ENCODE measurements at places on chromosomes 6 and 20. TPM values are rescaled to one million over a fixed set of nuclear protein-coding genes. Genes with fewer than 3 reads are reported as not detected.

- DNase-seq = no peak
These were observed 15.1 kb downstream of the AAR2 start for GRCh38 chr20:36251426-36251825.

DNA sequence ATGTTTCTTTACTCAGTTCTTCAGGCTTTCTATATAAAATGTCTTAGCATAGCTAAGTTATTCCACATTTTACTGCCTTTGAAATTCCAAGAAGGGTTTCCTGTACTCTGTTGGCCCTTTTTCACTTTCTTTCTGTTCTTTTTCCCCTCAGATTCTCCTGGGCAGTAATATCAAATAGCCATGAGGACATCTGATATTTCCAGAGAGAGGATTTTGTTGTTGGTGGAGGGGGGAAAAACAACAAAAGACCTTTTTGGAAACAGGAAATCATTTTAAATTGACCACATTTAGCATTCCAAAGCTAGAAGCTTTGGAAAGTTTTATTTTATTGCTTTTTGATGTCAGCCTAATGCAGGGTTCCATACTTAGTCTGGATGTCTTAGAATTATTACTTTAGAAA lies 445.4 kb downstream of the GJA1 start:
- no peak for DNase-seq

Gene MBOAT1
- total RNA-seq = 6.5 TPM

- no peak for DNase-seq
These were observed 105.3 kb upstream of the SUPT3H start for GRCh38 chr6:45483021-45483420.

DNA sequence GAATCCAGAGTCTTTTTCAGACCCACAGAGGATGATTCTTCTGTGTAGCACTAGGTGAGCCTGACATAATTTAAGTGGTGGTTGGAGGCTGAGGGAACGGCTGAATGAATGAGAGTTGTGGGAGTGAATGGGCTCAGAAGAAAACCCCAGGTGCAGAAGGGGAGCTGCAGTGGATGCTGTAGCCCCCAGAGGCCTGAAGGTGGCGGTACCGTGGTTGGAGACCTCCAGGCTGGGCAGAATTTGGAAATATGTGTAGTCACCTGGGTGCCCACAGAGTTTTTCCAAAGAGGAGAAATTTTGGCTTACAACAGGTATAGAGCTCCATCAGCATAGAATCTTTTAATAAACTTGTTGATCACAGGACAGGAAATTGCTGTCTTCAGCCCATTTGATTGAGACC lies 6.5 kb upstream of the RAET1G start:
- no peak for DNase-seq

DNA sequence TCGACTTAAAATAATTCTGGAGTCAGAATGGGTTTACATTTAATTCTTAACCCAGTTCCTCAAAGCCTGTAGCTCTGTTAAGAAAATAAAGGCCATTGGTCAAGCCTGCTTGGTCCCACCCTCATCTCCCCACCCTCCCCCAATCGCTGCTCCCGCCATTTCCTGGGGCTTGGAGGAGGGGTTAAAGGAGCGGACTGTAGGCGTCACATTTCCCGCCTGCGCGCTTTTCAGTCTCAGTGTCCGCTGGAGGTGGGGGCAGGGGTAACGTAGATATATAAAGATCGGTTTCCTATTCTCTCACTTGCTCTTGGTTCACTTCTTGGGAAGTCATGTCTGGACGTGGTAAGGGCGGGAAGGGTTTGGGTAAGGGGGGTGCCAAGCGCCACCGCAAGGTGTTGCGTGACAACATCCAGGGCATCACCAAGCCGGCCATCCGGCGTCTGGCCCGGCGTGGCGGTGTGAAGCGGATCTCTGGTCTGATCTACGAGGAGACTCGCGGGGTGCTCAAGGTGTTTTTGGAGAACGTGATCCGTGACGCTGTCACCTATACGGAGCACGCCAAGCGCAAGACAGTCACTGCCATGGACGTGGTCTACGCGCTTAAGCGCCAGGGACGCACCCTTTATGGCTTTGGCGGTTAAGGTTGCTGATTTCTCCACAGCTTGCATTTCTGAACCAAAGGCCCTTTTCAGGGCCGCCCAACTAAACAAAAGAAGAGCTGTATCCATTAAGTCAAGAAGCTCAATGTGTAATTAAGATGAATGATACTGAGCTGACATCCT lies 58.9 kb downstream of the TRIM38 start:
- DNase-seq = peak; percentile 95

- no peak for DNase-seq
These were observed 21.9 kb downstream of the MEP1A start for GRCh38 chr6:46815130-46815529.

GRCh38 chr6:100309174-100309573 lies 155.5 kb downstream of the SIM1 start:
- no peak for DNase-seq

GRCh38 chr6:52160472-52161104 lies 25.6 kb upstream of the IL17A start:
- no peak for DNase-seq

Gene BAG2
- total RNA-seq = 9.1 TPM

- no peak for DNase-seq
These were observed 3.9 kb downstream of the MAP7 start for GRCh38 chr6:136546331-136546730.

- peak; percentile 88 for DNase-seq
These were observed 18.9 kb downstream of the PCNA start for GRCh38 chr20:5100684-5101347.

GRCh38 chr20:45087814-45088213 lies 13.1 kb downstream of the KCNS1 start:
- DNase-seq = no peak

Gene GSTA3
- total RNA-seq = not detected

DNA sequence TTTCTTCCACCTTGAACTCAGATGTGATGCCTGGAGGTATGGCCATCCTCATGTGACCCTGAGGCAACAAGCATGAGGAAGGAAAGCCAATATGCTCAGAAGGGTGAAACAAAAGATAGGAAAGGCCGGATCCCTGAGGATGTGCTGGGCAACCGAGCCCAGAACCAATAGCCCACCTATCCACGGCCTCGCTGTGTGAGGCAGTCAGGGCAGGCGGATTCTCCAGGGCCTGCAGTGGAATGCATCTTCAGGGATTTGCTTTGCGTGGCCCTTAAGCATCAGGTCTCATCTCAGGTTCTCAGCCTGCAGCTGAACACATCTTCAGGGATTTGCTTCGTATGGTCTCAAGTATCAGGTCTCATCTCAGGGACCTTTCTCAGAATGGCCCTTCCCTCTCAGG lies 139.8 kb downstream of the ANKRD60 start:
- DNase-seq = no peak

DNA sequence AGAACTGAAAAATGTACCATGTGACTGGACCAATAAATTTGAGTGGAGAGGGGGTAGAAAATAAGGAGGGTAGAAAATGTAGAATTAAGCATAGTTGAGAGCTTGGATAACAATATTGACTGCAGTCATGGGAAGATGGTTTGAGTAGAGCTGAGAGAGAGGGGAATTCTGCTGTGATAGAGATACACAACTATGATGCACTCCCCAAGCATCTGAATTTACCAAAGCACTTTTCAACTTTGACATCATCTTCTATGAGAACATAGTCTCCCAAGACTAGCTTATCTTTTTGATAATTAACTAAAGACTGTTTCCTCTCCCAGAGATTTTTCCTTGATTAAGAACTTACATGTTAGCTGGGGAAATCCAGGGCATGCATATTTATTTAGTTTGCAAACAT lies 103.1 kb downstream of the TNFRSF21 start:
- DNase-seq = no peak

DNA sequence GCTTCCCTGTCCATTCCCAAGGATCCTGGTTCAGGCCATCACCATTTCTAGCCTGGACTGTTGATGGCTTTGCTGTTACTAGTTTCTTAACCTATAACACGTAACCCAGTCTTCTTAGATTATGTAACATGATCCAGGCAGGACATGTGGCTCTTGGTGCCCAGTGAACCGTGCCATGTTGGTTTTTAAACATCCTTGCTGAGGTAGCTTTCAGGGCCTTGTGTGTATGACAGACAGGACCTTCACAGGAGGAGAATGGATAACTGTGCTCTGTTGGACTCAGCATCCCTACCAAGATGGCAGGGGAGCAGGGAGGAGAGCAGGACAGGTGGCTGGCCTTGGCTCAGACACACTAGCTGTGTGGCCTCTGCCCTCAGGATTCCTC lies 46.8 kb downstream of the PANK2 start:
- peak; percentile 75 for DNase-seq

Gene BEND3
- total RNA-seq = 4.4 TPM

Gene TNFRSF21
- total RNA-seq = 2.3 TPM

- DNase-seq = no peak
These were observed 657.9 kb upstream of the HS3ST5 start for GRCh38 chr6:115000736-115001135.

Gene TP53TG5
- not detected for total RNA-seq

- no peak for DNase-seq
These were observed 38.6 kb downstream of the PRDM1 start for GRCh38 chr6:106124437-106125430.

Gene ANGPT4
- not detected for total RNA-seq

Gene PI16
- total RNA-seq = not detected

DNA sequence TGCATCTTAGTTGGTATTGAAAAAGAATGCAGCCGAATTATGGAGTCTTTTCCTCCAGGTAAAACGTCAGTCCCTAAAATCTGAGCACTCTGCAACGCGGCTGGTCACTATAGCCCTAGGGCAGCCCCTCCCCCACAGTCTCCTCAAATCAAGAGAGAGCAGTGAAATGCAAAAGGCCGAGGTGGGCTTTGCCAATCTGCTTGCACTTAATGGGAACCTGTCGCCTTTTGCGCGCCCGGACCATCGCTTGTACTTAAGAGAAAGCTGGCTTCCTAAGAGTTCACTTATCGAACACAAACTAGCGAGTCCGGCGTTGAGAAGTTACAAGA lies 447 bp downstream of the MCM3 start:
- no peak for DNase-seq

Gene IPCEF1
- 0.31 TPM for total RNA-seq

GRCh38 chr6:14092838-14093789 lies 24.5 kb upstream of the CD83 start:
- no peak for DNase-seq

GRCh38 chr6:147310521-147310920 lies 106.3 kb downstream of the STXBP5 start:
- DNase-seq = no peak

DNA sequence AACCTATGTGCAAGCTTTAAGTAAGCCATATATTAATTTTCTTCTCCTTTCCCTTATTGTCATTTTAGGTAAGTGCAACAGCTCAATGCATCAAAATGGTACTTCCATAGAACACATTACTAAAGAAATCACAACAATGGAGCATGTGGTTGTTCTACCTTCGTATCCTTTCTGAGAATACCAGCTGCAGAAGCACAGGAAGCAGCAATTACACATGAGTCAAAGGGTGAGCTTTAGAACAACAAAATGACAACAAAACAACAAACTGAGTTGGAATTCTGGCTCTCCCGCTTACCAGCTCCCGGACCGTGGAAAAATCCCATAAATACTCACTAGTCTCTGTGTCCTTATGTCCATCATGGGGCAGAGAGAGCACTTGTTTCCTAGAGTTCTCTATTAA lies 108.9 kb downstream of the BCAS1 start:
- DNase-seq = no peak

GRCh38 chr6:57432919-57433684 lies 115.7 kb downstream of the PRIM2 start:
- DNase-seq = no peak

DNA sequence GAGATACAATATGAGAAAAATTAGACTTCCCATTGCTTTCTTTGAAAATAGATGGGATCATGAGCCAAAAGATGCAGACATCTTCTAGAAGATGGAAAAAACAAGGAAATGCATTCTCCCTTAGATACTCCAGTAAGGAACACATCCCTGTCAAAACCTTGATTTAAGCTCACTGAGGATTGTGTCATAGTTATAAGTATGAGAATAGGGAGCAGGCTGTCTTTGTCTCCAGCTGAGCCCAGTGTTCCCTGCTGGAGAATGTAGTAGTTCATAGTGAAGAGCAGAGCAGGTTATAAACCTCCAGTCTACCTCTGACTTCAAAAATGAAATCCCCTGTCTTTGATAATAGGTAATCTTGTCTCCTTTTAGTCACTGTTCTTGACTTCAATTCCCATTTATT lies 589.9 kb downstream of the PHF3 start:
- no peak for DNase-seq
